ENCODE measurements at places on chromosomes 2 and 18.

GRCh38 chr2:168584911-168585310 is 128.8 kb downstream of the CERS6 start:
- DNase-seq = no peak

- DNase-seq = no peak
Observed at GRCh38 chr2:61042807-61043206, 22.9 kb upstream of the SANBR start.

- peak; percentile 47 for DNase-seq
Observed at GRCh38 chr2:3588084-3588483, 6.8 kb upstream of the COLEC11 start.

DNA sequence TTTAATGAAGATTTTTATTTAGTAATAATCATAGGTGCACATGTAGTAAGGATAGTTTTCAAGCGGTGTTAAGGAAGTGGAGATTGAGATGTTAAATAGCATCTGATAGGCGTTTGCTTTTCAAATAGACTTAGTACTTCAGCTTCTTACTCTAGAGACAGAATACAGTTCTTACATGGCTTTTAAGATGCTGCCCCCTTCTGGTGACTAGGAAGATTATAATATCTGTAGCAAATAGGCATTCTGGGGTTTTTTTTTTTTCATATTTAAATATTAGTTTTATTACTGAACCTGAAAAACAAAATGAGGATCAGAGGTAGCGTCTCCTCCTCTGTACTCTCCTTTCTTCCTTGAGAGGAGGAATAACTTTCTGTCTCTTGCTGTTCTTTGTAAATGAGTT is 100.2 kb downstream of the AGAP1 start:
- DNase-seq = no peak

GRCh38 chr2:216970359-216970915 is 110.6 kb upstream of the TNP1 start:
- DNase-seq = no peak

DNA sequence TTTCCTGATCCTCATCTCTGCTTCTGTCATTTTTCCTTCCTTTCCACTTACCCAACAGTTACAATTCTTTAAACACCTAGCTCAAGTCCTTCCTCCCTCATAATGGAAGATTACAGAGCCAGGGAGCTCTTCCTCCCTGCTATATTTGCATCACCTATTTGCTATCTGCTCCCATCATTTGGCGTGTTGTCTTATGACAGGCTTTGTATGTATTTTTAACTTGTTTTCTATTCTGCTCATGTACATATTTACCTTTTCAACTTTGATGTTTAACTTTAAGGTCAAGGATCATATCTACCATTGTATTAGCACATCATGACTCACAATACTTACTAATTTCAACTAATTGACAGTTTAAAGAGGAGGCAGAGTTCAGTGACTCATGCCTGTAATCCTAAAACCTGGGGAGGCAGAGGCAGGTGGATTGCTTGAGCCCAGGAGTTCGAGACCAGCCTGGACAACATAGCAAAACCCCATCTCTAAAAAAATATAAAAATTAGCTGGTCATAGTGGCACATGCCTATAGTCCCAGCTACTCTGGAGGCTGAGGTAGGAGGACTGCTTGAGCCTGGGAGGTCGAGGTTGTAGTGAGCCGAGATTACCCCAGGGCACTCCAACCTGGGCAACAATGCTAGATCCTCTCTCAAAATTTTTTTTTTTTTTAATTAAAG is 308.0 kb upstream of the STON1 start:
- DNase-seq = no peak
